ENCODE measurements at places on chromosomes 6 and 20.
A peak's percentile ranks its signal among the peaks of the same experiment; 100 is the strongest.

DNA sequence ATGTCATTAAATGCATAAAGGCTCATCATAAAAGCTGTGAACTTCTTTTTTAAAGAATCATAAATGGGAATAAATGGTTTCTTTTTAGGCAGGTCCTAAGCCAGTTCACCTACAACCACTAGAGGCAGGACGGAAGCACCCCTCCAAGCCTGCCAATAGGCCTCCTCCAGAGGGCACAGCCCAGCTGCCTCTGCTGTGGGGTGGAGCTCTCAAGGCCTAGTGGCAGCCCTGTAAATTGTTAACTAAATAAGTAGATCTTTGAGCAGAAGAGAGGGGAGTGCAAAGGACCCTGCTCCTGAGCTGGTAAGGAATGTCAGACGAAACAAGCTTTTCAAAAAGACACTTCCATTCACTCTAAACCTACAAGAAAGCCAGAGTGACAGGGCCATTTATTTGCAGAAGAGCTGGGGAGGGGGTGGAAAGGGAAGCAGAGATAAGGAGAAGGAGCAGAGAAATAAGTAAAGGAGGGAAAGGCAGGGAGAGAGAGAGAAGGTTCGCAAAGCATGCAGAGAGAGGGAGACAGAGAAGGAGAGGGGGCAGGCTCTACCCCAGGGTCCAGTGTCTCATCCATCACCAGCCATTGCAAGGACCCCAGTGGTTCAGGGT lies 18.0 kb upstream of the MAFB start:
- no peak for DNase-seq

- DNase-seq, result no peak
These were observed 423.6 kb downstream of the CDH26 start for GRCh38 chr20:60381643-60382400.

- DNase-seq, result no peak
These were observed 1.1 kb upstream of the SAMD5 start for GRCh38 chr6:147507162-147508041.

DNA sequence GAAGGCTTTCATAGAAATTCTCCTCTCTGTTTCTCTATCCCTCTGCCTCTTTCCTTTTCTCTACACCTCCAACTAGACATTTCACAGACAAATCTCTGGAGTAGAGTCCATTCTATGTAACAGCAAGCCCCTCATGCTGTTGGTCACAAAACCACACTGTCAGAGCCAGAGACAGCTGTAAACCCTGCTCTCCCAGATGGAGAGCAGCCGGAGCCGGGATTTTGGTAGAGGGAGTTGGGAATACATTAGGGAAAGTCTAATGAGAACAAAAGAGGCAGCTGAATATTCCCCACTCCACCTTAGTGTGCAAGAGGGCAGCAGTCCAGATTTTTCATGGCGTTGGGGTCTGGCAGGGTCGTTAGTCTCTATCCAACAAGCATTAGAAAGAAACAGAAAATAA lies 68.3 kb upstream of the EDN1 start:
- DNase-seq, result no peak

- DNase-seq, result no peak
These were observed 6.1 kb downstream of the MDFI start for GRCh38 chr6:41644297-41644879.

- no peak for DNase-seq
These were observed 81.1 kb upstream of the PIM1 start for GRCh38 chr6:37088897-37089296.

- no peak for DNase-seq
These were observed 298.6 kb downstream of the SYNE1 start for GRCh38 chr6:152338335-152339125.

DNA sequence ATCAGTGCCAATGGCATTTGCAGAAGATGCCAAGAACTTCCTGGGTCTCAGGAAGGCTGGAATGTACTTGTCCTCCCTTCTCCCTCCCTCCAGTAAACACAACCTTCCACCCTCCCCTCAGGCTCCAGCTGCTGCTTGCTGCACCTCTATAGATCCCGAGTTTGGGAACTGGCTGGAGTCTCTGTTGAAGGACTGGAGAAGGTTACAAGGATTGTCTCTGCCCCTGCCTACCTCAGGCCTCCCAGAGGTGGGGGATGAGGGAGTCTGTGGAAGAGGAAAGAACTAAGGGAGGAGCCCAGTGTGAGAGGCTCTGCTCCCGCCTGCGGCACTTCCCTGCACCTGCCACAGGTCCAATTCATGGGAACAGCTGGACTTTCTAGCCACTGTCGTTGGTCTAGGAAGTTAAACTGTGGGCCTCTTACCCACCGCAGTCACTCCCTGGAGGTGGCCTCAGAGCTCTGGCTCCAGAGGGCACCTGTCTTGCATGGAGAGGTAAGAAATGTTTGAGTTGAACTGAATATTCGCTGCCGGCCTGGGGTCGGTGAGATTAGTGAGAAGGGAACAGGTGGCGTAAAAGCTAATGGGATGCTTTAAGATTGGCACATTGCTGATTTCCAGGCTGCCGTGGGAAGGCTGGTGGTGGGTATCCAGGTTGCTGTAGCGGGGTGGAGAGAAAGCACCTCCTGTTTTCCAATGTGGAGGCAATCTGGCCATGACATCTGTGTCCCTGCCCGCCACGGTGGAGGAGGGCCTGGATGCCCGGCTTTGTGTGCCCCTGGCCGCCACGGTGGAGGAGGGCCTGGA lies 54.3 kb downstream of the PPP1R14C start:
- DNase-seq, result no peak

- no peak for DNase-seq
These were observed 116.6 kb upstream of the HTR1E start for GRCh38 chr6:86820750-86821149.

DNA sequence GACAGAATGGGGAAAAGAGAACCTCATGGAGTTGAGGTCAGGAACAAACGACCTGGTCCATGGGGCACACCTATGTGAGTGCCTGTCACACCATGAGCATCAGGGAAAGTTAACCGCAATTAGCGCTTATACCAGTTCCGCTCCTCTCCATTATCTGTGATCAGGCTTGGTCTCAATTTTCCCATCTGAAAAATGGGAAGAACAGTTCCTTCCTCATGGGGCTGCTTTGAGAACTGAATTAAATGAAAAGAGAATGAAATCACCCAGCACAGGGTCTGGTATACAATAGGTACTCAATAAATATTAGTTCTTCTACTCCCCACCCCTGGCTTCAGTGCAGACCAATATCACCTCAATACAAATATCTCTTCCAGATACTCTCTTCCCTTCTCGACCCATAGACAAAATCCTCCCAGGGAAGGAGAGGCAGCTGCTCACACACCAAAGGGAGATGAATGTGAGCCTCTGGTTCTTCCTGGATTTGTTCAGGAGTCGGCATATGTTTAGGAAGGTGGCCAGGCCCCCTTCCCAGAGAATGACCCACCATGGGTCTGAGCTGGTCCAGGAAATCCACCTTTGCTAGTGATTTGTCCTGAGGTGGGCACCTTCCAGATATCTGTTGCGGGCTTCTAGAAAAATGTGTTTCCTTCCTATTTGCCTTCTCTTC lies 2.4 kb upstream of the PTGIS start:
- no peak for DNase-seq

- DNase-seq, result no peak
These were observed 242.9 kb downstream of the KCNQ5 start for GRCh38 chr6:72864799-72865198.

GRCh38 chr6:5981126-5982026 lies 25.3 kb downstream of the NRN1 start:
- DNase-seq, result no peak

DNA sequence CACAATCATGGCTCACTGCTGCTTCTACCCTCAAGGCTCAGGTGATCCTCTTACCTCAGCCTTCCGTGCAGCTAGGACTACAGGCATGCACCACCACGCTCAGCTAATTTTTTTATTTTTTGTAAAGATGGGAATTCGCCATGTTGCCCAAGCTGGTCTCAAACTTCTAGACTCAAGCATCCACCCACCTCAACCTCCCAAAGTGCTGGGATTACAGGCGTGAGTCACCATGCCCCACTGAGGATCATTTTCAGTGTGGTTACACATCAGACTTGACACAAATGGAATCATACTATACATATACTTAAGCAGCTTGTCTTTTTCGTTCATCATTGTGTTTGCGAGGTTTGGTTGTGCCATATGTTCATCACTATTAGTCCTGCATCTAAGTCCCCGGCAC lies 26.6 kb downstream of the ZC3H12D start:
- no peak for DNase-seq

DNA sequence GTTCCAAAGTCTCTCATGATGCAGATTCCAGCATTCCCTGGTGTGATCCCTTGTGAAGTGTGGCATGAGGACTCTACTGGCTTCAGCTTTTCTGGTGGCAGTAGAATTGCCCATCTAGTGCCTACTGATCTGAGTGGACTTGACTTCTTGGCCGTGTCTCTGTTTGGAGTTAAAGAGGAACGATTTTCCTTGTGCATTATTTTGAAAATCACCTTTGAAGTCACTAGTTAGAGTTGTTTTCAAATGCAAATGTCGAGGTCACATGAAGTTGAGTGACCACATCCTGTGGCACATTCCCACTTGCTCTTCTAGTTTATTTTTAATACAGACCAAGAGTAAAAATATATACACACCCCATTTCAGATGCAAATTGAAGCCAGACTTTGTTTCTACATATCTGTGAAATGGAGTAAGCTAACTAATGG lies 270.7 kb upstream of the TAB2 start:
- DNase-seq, result no peak

- DNase-seq, result no peak
These were observed 355.4 kb downstream of the CD83 start for GRCh38 chr6:14472986-14473337.

DNA sequence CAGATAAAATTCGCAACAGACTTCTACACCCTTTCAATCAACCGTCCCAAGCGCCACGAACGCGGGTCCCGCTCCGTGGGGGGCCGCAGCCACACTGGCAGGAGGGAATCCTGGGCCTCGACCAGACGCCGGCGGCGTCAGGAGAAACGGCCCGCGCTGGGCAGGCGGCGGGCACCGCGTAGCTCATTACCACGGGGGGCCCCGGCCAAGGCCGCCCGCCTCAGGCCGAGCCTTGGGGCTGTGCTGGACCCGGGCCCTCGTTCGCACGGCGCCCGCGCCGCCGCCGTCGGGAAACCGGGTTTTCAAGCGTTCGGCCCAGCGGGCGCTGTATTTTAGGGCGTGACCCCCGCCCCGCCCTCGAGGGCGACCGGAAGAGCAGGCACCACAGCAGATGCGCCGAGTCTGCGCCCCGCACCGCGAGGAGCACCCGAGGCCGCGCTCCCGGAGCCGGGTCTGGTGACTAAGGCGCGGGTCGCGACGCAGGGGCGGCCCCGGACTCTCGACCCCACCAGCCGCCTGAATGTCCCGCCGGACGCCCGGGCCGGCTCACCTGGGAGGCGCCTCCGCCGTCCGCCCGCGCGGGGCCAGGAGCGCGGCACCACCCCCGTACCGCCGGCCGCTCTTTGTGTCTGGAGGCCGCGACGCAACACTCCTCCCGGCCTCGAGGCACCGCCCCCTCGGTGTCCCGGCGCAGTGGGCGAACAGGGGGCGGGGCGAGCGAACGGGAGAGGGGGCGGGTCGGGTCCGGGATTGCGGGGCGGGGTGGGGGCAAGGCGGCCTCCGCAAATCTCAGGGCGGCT lies at the start of gene NINL:
TSS of gene NINL (minus strand) at position 627 of the 800 bp plus-strand sequence. CDS start 58,944 bp downstream, outside the sequence.
- DNase-seq, result peak; percentile 5

DNA sequence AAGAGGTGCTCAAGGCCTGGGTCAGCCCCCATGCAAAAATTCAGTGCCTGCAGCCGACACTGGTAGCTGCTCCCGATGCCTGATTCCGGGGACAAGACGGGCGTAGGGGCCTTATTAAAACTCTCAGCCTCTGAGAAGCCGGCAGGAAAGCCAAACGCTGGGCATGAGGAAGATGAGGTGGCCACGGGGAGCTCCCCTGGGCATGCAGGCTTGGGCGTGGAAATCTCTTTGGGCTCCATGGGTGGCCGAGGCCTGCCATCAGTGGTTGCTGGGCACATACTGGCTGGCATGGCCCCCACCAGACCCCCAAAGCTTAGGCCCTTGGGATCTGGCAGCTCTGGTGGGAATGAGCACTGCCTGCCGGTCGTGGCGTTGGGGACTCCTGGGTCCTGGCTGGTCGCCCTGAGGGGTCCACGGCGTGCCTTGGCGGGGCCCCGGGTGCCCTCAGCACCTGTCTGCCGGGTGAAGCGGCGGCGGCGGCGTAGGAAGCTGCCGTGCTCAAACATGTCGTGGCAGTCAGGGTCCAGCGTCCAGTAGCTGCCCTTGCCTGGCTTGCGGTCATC lies 586 bp downstream of the FOXS1 start:
- DNase-seq, result no peak

DNA sequence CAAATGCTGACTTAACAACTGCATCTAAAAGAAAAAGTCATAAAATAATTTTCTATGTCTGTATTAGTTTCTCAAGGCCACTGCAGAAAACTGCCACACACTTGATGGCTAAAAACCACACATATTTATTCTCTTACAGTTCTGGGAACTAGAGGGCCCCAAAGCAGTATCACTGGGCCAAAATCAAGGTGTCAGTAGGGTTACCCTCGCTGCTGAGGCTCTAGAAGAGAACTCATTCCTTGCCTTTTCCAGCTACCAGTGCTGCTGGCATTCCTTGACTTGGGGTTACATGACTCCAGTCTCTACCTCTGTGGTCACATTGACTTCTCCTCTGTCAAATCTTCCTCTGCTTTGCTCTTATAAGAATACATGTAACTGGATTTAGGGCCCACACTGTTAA lies 124.6 kb upstream of the THEMIS start:
- DNase-seq, result no peak

DNA sequence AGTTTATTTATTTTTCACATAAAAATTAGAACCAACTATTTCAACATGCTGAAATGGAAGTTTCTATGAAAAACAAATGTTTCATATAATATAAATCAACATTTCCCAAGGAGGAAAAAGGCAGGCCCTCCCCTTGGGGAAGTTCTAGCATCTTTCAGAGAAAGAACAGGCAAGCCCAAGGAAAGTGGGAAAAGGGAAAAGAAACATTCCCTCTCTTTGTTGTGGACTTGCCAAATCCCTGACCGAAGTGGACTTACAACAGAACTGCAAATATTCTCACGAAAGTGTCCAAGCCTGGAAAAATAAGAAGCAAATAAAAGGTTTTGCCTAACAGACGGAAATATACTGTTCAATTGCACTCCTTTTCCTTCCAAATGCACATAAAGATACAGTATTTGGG lies 214.4 kb downstream of the ATXN1 start:
- DNase-seq, result no peak

- no peak for DNase-seq
These were observed 11.4 kb upstream of the SIRT5 start for GRCh38 chr6:13563009-13563408.

- DNase-seq, result no peak
These were observed 326.7 kb upstream of the CNR1 start for GRCh38 chr6:88492824-88493223.

Data from cerebellar nuclear complex (tissue), 1 donor.